ENCODE measurements at places on chromosomes 1 and 21.

GRCh38 chr21:42688841-42689371 is 35.5 kb downstream of the PDE9A start:
- DNase-seq: no peak

DNA sequence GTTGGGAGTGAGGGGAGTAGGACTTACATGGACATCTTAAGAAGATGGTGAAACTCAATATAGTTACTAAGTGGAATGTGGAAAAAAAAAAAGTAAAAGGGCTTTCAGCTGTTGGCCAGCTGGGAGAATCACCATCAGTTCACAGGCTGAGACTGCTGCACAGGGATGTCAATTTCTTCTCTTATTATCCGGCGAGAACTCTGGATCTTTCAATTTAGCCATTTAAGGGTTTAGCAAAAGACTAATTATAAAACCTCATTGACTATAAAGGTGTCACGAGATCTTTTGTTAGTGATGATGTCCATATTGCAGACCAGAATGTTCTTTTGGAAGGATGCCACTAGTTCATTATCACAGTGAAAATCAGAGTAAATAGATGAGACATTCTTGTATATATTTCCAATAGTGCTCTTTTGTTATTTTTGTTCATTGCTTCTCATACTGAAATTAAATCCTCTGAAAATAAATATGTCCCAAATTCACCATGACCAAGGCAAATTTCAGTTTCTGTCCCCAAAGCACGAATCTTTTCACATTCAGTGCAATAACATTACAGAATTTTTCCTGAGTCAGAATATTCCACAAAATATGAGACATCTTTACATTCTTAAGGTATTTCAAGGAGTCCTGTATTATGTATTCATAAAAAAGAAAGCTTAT is 266.1 kb downstream of the DNM3 start:
- DNase-seq: no peak

- no peak for DNase-seq
These were observed 9.2 kb downstream of the PDZK1IP1 start for GRCh38 chr1:47180603-47181094.

GRCh38 chr1:161082483-161082882 is 6.9 kb downstream of the NECTIN4 start:
- no peak for DNase-seq

DNA sequence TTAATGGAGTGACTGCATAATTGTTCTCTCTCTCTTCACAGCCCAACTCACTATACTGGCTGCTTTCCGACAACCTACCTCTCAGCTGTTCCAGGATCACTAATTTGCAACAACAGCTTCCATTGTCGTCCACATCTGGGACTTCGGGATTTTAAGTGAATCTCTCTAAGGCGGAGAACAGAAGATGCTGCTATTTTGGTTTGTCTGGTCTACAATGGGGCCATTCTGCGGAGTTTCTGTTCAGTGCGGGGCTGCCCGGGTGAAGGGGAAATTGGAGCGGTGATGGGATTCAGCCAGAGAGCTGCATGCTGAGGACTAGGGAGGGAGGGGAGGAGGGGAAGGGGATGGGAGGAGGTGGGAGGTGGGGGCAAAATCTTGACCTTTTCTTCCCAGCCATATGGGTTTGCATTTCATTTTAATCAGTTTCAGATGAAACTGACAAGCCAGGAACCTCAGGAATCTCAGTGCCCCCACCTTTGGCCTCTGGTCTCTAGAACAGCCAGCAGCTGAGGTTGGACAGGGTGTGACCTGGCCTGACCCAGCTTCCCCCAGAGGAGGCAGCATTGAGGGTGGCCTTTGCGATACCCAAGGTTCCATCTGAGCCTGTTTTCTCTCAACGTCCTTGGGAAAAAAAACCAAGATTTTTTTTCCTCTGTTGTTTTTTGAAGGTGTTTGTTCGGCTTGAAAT is 6.9 kb upstream of the SRP9 start:
- no peak for DNase-seq

- no peak for DNase-seq
These were observed 17.9 kb downstream of the MTX1 start for GRCh38 chr1:155226188-155226909.

GRCh38 chr21:35674895-35675470 is 385.3 kb downstream of the SETD4 start:
- no peak for DNase-seq

GRCh38 chr1:30036229-30036547 is 687.2 kb downstream of the MATN1 start:
- DNase-seq: no peak

DNA sequence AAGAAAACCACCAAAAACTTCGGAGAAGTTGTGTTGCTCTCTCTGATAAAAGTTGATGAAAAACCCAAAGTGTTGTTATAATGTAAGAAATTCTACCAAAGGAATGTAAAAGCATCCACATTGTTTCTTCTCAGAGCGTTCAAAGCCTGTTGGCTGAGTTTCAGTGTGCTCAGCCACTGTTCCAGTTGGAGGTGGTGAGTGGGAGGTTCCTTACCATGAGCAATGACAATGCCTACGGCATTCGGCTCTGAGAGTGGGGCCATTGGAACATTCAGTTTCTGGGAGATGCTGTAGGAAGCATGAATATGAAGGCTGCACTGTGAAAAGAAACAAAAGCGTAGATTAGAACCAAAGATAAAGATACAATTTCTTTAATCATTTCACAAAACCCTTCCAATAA is 20.5 kb upstream of the MYBPHL start:
- no peak for DNase-seq

DNA sequence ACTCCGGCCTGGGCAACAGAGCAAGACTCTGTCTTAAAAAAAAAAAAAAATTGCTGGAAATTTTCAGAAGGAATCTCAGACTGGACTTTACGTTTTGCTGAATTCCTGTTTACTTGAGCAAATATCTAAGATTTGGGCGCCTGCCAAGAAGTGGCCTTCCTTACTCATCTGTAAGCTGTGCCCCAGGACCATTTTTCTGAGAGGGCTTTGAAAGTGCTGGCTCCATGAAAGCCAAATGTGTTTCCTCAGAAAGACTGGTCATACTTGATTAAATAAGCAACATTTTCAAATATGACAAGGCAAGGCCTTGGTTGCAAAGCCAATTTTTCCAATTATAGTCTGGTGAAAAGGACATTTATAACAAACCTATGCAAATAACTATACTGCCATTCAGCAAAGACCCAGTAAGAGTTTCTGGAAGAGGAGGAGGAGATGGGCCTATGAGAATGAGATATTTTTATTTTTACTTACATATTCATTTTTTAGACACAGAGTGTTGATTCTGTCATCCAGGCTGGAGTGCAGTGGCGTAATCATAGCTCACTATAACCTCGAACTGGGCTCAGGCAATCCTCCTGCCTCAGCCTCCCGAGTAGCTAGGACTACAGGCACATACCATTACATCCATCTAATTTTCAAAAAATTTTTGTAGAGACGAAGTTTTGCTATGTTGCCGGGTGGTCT is 56.3 kb upstream of the HTR1D start:
- DNase-seq: no peak

DNA sequence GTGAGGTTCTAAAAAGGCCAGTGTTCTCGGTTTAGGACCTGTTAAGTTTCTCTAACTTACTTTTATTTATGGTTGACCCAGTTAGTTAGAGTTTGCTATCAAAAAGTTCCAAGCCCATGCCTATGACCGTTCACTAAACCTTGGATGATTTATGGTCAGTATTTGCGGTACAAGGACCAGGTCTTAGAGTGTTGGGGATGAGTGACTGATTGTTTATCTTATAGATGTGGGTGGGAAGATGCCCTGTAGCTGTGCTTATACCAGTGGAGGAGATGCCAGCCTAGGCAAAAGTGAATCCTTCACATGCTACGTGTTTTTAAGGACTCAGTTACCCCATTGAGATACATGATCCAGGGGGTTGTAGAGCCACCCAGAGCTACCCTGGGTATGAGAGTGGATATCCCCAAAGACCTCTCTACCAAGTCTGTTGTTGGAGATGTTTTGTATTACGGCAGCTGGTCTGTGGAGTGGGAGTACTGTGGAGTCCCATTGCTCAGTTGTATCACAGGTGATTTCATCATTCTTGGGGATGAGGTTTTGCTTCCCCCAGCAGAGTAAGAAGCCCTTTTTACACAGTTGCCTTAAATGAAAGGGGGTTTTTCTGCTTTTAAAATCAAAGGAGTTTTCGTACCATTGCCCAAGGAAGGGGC is 2.1 kb downstream of the SLC22A15 start:
- no peak for DNase-seq

DNA sequence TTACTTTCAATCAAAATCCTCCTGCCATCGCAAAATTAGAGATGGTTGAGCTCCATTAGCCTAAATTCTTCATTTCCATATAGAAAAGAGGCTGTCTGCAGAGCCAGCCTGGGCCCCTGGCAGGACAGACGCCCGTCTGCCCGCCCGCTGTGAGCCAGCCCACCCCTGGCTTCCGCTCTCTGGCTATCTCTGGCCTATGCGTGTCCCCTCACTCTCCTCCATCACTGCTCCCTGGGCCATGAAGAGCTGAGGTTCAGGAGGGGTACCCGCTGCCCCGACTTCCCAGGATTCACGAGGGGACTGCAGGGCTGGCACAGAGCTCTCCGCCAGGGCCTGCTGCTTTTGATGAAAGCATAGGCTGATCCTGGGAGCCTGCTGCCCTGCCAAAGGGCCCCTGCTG is 117.6 kb downstream of the CASZ1 start:
- no peak for DNase-seq

GRCh38 chr1:205972491-205973168 is 29.4 kb upstream of the SLC26A9 start:
- no peak for DNase-seq

GRCh38 chr21:41170442-41170841 is 2.5 kb downstream of the BACE2 start:
- DNase-seq: no peak

DNA sequence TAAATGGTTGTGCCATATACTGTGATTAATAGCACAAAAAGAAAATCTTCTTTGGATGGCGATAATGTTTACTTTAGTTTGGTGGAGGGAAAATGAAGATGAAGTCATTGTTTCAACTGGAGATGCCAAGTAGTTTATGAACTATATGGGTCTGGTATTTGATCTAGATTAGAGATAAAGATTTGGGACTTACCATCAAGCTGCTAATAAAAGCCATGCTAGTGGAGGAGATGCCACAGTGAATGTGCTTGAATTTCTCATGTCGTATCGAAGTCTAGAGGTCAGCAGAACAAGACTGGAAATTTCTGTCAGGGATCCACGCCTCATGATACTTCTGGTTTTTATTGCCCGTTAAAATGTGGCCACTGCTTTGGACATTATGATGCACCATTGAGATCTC is 742.0 kb downstream of the NCAM2 start:
- no peak for DNase-seq

DNA sequence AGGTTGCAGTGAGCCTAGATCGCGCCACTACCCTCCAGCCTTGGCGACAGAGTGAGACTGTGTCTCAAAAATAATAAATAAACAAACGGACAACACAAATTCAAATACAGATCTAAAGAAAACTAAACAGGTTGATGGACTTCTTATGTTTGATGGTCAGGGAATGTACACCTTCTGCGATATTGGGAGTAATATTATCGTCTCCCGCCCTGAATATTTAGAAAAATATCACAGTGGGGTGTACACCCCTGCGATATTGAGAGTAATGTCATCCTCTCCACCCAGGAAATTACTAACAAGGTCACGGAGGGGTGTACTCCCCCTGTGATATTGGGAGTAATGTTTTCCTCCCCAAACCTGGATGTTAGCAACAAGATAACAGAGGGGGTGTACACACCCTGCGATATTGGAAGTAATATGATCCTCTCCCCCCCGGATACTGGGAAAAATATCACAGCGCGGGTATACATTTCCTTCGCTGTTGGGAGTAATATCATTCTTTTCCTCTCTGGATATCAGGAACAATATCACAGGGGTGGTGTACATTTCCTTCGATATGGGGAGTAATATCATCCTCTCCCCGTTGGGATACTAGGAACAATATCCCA is 1.4 kb upstream of the CFAP298 start:
- DNase-seq: no peak

DNA sequence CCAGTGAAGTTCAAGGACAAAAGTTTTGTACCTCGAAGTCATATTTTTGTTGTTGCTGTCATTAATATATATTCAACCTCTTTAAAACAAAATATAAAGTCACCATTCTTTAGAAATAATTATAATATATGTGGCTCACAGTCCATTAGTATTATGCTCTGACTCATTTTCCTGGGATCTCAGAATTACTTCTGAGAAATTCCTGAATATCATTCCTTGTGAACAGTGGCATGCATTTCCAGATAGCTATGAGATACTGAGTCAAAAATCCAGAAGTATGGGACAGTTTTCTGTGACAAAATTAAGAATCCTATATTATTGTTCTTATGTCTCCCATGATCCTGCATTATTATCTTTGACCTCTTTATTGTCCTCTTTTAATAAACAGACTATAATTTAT is 13.8 kb upstream of the RGS21 start:
- no peak for DNase-seq

DNA sequence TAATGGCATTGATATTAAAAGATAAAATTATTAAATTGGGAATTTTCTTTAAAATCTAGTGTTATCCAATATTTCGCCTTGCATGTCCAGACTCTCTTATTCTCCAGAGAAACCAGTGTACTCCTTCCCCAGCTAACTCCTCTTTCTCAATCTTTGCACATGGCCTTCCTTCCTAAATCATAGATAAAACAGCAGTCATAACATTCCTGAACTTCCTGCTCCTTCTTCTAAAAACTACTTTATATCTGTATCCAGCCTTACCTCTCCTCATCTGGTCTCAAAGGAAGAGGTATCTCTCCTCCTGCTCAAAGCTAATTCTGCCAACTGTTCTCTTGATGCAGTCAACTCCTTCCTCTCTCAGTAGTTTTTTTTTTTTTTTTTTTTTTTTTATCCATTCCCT is 39.5 kb upstream of the NEK7 start:
- no peak for DNase-seq

- DNase-seq: no peak
These were observed 2.0 kb downstream of the KCNA3 start for GRCh38 chr1:110672753-110673108.

GRCh38 chr1:237040823-237041222 is 1.2 kb upstream of the RYR2 start:
- DNase-seq: no peak

GRCh38 chr1:26900815-26901511 is 696 bp upstream of the GPATCH3 start:
- DNase-seq: no peak

DNA sequence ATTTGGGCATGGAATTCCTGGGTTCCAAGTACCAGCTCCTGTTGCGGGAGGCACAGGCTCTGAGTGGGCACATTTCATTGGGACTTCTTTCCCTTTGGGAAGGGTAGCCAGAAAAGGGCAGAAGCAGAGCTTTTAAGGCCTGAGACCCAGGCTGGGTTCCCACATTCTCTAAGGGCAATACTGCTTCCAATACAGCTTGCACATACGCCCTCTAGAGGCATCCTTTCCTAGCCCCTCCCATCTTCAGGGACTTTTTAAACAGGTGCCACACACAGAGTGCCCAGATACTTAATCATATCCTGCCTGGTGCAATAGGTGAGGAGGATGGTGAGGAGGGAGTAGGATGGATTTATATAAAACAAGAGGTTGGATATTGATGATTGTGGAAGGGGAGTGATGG is 5.7 kb downstream of the GPR88 start:
- no peak for DNase-seq

DNA sequence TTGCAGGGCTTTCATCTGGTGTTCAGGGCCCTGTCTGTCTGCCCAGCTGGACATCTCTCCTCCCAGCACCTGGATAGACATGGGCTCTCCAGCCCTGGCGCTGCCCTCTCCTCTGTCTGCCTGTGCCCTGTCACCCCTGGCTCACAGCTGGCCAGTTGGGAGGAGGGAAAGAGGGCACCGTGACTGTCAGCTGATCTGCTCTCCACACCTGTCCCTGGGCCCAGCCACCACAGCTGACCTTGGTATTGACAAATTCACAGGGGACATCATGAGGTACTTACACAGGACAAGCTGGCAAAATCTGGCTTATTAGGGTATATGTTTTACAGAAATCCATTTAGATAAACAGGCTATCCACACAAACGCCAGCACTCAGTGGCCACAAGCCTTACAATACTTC is 8.3 kb downstream of the TNR start:
- DNase-seq: no peak

All from esophagus squamous epithelium (tissue), 5 donors.